HT1080 (cell line): ENCODE measurements at places on chromosomes 7 and 10.

DNA sequence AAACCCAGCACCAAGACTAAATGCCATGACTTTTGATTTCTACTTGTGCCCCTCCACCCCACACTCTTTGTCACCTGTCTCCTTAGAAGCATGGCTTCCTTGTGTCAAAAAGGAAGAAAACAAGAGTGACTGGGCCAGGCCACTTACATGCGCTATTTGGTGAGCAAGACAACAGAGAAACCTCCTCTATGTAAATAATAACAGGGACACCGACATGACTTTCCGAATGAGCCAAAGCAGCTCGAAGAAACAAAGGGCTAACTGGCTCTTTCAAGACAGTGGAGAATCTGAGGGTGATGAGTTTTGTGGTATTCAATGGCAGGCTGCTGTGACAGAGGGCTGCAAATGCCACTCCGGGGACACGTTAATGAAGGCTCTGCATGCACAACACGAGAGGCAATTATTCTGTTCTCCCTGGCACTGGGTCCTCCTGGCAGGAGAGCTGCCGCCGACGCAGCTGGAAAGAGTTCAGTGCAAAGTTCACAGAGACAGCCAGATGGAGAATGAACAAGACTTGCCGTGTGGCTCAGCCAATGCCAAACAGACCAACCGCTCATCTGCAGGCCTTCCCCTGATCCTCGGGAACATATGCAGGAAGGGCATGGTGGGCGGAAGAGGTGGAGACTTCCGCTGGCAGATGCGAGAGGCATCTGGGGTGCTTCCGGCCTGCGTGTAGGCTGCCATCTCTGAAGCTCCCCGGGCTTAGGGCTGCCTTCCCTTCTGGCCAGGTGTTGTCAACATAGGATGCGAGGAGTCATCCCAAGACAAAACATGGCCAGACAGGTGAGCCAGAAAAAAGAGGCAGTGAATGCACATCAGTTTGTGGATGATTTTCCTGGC is 59.1 kb upstream of the SMNDC1 start:
- DNase-seq: no peak

DNA sequence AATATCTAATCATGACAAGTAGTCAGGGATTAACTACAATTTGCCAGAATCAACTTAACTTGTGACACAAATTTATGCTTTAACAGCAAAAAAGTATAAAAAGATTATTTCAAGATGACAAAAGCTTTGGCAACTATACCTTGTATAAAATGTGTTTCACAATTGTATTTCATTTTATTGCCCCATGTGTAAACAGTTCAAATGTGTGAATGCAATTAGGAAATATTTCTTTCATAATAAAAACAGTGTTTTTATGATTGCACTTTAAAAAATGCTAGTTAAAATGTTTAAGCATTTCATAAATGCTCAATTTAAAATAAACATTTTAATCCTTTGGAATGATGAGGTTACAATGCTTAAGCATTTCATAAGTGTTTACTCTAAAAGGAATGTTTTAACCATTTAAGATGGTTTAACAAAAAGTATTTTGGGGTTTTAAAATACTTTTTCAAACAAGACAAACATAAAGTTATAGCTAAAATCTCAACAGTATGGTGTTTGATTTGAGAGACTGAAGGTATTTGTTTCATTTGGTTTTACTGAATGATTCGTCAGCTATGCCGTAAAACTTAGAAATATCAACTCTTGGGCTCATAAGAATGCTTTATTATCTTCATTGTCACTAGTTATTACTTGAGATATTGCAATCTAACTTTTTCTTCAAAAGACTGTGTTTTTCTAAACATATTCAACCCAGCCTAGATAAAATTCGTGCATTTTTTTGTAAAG is 50.1 kb downstream of the SFTPD start:
- DNase-seq: no peak

- no peak for DNase-seq
Observed at GRCh38 chr7:48380921-48381320, 209.7 kb downstream of the ABCA13 start.

DNA sequence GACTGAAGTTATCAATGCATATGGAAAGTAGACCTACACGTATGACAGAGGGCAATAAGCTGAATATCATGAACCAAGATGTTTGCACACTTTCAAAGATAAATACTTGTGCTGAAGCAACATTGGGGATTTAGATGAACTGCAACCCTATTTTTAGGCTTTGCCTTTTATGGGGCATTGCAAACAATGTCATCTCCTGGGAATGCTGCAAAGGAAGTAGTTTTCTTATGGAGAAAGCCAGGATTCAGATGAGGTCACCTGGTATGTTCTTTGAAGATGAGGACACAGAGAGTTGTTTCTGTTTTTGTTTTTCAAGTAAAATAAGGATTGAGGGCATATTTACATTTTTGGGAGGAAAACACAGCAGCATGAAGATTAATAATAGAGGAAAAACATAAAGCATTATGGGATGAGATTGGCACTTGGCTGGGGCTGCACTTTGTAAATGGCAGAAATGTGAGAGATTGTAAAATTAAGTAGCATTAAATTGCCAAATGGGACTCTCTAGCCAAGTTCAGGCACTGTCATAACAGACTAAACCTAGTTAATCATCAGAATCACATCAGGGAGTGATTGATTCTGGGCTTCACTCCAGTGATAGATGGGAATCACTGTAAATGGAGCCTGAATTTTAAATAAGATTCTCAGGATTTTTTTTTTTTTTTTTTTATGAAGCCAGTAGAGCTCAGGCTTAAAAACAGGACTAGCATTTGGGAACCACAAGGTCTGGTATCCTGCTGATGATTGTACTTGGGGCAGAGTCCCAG is 63.1 kb downstream of the MALRD1 start:
- no peak for DNase-seq

DNA sequence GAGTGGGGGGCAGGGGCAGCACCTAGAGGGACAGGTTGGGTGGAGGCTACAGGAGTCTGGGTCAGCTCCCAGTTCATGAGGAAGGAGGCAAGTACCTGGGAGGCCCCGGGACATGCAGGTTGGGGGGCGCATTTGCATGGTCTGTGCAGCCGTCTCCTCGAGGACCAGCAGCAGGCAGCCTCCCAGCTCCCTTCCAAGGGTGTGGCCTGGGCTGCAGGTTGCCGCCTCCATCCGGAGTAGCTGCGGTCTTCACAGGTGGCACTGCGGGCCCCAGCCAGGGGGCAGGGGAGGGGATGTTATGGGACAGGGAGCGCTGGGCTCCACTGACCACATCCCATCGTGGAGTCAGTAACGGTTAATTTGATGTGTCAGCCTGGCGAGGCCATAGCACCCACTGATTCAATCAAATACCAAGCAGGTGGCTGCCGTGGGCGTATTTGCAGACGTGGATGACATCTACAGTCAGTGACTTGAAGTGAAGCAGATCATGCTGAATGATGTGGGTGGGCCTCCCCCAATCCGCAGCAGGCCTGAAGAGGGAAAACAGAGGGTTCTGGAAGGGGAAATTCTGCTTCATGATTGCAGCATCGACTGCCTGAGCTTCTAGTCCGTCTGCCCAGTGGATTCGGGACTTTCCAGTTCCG is 81.6 kb downstream of the PRKAG2 start:
- no peak for DNase-seq

- no peak for DNase-seq
Observed at GRCh38 chr7:151897161-151897731, 20.3 kb upstream of the PRKAG2 start.

DNA sequence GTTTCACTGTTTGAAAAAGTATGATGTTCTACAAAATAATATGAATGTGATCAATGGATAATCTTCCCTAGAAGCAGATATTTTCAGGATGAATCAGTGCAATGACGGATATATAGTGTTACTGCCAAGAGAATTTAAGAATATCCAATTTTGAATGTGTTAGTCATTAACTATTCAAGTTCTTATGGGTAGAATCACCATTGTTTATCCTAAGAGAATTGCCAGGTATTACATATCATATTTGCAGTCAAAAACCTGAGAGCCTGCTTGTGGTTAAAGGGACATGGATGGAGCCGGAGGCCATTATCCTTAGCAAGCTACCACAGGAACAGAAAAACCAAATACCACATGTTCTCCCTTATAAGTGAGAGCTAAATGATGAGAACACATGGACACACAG is 26.9 kb downstream of the AHR start:
- no peak for DNase-seq

- no peak for DNase-seq
Observed at GRCh38 chr10:113052076-113052830, 102.2 kb downstream of the TCF7L2 start.

GRCh38 chr10:79132681-79133381 is 64.1 kb downstream of the ZMIZ1 start:
- no peak for DNase-seq

DNA sequence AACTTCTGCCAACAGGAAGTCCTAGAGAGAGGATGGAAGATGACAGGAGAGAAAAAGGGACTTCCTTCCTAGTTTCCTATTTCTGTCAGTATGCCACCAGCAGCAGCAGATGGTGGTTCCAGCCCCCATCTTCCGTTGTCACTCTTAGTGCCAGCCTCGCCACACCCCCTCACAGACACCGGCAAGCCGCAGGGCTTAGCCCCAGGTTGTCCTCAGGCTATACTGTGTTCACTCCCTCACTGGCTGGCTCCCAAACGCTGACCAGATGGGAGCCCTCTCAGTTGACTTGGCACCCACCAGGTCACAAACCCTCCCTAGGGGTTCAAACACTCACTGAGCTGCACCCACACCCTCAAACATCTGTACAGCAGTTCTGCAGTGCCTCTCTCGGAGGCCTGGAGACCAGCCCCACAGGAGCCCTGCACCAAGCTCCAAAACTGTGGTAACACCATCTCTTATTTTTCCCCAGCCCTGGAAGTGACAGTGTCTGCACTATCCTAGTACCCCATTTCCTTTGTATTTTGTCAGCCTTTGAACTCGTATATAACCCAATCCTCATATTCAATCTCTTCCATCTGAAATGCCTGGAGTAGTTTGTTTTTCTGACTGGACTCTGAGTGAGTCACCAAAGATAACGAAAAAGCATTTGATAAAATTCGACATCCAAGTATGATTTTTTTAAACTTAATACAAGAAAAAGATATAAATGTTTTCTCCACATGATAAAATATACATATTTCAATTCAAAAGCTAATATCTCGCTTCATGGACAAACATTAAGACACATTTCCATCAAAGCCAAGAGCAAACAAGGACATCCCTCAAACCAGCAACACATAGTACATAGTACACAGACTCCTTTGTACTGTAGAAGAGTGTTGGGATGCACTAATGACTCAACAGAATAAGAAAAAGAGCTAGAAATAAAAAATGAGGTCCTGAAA is 34.5 kb downstream of the SMURF1 start:
- peak; percentile 32 for DNase-seq

GRCh38 chr10:104328646-104328895 is 9.7 kb downstream of the ITPRIP start:
- DNase-seq: no peak

- DNase-seq: peak; percentile 67
Observed at GRCh38 chr7:123682690-123683089, 27.0 kb downstream of the LMOD2 start.

GRCh38 chr10:72087969-72088888 is at the start of gene SPOCK2:
Gene SPOCK2, minus strand, starts transcription at chr10:72088551. Its CDS starts 223 bp downstream, at chr10:72088328.
- no peak for DNase-seq

DNA sequence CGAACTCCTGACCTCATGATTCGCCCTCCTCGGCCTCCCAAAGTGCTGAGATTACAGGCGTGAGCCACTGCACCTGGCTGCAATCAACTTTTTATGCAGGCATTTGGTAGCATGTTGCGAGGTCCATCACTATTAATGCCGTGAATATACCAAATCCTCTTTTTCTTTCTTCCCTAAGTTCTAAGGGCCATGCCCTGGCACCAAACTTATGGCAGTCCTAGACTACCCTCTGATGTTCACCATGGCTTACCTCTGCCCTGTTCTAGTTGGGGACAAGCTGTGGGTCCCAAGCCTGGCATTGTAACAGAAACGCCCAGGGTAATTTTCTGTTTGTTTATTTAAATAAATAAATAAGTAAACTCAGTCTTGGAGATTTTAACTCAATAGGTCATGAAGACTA is 13.3 kb downstream of the PRSS2 start:
- DNase-seq: no peak

- no peak for DNase-seq
Observed at GRCh38 chr10:8360814-8361509, 306.5 kb downstream of the GATA3 start.

GRCh38 chr7:22357311-22358175 is 589 bp upstream of the RAPGEF5 start:
- DNase-seq: peak; percentile 37

- DNase-seq: no peak
Observed at GRCh38 chr10:22629852-22630233, 84.5 kb downstream of the PIP4K2A start.

GRCh38 chr10:35208536-35208935 is 81.9 kb downstream of the CREM start:
- no peak for DNase-seq

DNA sequence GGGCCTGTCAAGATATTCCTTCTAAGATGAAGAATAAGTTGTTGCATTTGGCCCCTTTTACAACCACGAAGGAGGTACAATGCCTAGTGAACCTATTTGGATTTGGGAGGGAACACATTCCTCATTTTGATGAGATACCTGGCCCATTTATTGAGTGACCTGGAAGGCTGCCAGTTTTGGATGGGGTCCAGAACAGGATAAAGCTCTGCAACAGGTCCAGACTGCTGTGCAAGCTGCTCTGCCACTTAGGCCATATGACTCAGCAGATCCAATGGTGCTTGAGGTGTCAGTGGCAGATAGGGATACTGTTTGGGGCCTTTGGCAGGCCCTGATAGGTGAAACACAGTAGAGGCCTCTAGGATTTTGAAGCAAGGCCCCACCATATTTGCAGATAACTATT is 704.6 kb downstream of the CCSER2 start:
- DNase-seq: no peak

GRCh38 chr7:144489504-144489903 is 86.0 kb upstream of the NOBOX start:
- no peak for DNase-seq

DNA sequence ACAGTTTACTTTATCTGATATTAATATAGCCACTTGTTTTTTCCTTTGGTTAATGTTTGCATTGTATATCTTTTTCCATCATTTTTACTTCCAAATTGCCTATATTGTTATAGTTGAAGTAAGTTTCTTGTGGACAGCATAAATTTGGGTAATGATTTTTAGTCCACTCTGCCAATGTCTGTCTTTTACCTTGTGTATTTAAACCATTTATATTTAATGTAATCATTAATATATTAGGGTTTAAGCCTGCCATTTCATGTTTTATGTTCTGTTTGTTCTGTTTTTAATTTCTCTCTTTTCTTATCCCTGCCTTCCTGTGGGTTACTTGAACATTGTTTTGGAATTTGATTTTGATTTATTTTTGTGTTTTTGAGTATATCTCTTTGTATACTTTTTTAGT is 12.8 kb upstream of the NOD1 start:
- DNase-seq: no peak

- DNase-seq: no peak
Observed at GRCh38 chr7:116779216-116779615, 83.2 kb upstream of the CAPZA2 start.

GRCh38 chr10:110962443-110962842 is 43.0 kb downstream of the SHOC2 start:
- no peak for DNase-seq
